ENCODE measurements at places on chromosomes 4 and X.
A peak's percentile ranks its signal among the peaks of the same experiment; 100 is the strongest.

DNA sequence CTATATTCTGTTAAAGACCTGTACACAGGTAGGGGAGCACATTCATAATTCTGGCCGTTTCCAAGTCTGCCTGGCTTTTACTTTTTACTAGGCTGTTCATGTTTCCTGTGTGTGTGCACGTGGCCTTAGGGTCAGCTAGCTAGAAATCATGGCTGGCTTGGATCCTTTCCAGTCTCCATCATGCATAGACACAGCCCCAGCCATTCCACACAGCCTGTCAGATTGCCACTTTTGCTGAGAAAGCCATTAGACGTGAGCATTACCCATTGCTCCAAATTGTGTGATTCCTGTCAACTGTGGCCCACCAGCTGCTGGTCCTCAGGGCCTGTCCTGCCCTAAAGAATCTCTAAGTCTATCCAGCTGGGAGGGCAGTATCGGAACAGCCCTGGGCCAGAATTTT is 11.4 kb upstream of the SORCS2 start:
- DNase-seq = no peak

DNA sequence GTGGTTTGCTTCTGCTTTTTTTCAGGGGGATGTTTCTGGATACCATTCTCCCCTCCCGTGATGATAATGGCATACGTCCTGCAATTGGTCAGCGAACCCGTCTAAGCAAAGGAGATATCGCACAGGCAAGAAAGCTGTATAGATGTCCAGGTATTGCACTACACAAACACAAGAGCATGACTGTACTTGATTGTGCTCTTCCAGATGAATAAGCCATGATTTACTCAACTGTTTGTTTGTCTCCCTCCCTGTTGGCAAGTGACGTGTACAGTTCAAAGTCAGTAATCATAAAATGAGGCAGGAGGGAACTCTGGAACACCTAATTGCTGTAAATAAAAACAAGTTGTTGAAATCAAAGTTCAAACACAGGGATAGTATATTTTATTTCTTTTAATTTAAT is 141.4 kb downstream of the TLL1 start:
- no peak for DNase-seq

- DNase-seq = no peak
Measured at GRCh38 chr4:2925931-2926860, 37.0 kb downstream of the NOP14 start.

DNA sequence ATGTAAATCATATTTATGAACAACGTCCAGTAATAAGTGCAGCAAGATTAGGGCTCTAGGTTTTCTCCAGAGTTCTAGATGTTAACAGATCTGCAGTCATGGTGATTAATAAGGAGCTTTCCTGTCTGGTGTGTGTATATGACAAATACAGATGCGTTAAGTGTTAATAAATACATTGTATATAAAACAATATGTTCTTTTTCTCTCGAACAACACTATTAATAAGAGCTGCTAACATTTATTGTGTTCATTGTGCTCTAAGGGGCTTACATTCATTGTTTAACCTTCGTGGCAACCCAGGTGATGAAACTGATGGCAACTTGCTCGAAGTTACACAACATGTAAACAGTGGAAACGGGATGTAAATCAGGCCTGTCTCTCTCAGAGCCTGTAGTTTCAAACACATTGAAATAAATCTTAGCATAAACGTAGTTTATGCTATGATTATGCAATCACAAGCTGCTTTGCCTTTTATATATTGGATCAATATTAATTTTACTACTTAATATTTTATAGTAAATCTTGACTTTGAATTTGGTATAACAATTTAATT is 547 bp upstream of the CLGN start:
- no peak for DNase-seq

- DNase-seq = no peak
Measured at GRCh38 chrX:134171661-134172587, 65.1 kb upstream of the CCDC160 start.

DNA sequence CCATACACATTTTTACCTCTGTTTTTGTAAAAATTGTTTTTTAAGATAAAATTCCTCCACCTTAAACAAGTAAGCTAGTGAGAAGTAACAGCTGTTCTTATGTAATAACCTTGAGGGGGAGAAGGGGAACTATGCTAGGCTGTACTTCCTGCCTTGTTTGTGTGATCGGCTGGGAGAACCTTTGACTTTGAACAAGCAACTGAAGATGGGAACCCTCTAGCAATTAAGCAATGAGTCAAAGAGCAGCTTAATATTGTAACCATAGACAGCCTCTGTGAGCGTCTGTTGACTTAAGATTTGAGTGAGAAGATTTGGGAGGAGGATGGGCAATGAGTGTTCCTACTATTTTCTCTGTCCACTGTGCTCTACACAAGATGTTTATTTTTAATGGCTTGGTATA is 135.1 kb downstream of the SCLT1 start:
- DNase-seq = no peak

DNA sequence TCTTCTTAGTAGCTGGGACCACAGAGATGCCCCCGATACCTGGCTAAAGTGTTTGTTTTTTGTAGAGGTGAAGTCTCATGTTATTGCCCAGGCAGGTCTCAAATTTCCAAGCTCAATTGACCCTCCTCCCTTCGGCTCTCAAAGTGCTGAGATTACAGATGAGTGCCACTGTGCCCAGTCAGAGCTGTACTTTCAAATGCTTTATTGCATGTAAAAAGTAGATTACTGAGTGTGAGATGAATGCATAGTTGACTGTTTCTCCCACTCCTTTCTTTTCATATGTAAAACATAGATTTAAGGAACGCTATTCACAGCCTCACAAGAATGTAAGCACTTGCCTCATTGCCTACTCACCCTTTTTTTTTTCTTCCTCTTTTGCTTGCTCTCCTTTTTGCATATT is 984.4 kb upstream of the PABPC4L start:
- DNase-seq = no peak

DNA sequence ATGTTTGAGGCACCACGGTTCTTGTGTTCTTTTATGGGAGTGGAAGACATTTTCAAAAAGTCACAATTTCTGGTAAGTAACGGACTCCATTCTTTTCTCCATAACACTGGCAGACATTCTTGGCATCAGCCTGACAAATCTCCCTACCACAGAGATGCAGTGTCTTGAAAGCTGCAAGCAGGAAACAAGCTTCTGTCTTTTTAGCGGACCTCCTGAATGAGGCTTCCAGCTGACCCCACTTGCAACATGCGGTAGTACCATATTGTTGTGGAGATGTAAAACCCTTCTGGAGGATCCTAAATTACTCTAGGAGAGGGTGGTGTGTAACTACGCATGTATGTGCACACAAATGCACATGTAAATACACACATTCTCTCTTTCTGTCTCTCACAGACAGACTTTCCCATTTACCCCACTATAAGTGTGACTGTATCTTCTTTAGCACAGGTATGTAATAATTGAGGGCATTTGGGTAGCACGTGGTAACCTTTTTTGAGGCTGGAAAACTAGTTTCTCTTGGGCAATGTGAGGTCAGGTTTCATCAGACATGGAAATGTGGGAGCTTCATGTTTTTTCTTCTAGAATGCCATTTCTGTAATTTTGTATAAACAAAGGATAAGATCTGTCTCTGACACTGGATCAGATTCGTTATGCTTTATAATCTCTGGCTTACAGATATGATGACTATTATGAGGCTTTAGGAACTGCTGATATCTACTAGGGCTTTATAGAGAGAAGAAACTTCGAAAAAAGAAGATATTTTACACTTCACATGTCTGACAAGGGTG is 130.1 kb downstream of the MGST2 start:
- no peak for DNase-seq

DNA sequence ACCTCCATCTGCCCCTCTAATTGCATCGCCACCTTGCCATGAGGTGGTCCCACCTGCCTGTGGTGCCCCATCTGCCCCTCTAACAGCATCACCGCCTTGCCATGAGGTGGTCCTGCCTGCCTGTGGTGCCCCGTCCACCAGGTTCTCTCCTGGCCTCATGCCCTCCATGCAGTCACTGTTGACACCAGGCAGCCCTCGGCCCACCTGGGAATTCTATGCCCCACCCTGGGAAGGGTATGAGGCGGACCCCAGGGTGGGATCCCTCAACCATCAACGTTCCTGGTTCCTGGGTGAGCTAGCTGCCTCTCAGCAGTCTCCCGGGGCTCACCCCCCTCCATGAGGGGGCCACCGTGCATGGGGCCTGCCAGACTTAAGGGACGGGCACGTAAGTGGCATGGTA is 38.9 kb downstream of the ACOX3 start:
- no peak for DNase-seq

DNA sequence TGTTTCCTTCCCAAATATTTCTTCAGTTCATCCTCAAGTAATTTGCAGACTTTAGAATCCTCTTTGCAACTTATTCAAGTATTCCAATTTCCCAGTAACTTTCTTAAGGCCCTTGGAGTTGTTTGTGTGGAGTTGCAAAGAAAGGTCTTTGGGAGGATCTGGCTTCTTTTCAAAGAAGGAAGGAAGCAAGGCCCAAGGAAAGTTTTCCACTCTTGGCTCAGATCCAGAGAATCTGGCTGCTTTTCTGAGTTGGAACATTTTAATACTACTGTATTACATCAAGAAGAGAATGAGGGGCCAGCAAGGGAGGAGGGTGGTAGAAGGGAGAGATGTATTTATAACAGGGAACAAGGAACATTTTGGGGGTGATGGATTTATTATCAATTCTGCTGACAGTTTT is 10.5 kb downstream of the CDX4 start:
- DNase-seq = no peak

DNA sequence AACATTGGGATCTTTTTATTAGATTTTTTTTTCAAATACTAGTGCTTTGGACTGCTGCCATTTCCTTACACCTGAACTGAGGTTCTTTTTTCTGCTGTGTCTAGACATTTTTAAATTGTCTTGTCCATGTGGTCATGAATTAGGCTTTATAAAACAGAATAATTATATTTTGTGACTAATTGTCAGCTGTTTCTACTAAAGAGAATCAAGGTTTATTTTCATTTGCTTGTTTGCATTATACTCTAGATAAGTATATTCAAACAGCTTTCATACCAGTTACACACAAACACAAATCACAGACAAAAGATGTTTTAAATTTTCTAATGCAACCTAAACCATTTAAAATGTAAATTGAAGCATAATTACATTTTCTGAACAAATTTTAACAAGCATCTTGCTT is 194.7 kb downstream of the GALNTL6 start:
- no peak for DNase-seq

GRCh38 chr4:165715989-165716388 is 157.0 kb upstream of the TLL1 start:
- no peak for DNase-seq

- no peak for DNase-seq
Measured at GRCh38 chr4:6273661-6273990, 4.0 kb downstream of the WFS1 start.

GRCh38 chr4:114497116-114497515 is 101.5 kb upstream of the UGT8 start:
- DNase-seq = no peak

DNA sequence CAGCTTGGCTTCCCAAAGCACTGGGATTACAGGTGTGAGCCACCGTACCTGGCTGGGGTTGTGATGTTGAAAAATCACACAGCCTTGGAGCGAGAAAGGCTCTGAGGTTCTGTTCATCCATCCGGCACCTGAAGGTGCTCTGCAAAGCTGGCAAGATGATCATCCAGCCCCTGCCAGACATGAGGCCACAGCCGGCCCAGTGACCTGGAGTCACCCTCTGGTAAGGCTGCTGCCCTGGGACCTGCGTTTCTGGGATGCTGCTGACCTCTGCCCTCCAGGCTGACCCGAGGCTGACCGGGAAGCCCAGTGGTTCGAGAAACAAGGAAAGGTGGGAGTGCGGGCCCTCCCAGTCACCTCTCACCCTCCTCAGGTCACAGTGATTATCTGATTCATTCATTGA is 13.5 kb upstream of the WFS1 start:
- no peak for DNase-seq

GRCh38 chr4:83569987-83570386 is 34.1 kb downstream of the GPAT3 start:
- no peak for DNase-seq

DNA sequence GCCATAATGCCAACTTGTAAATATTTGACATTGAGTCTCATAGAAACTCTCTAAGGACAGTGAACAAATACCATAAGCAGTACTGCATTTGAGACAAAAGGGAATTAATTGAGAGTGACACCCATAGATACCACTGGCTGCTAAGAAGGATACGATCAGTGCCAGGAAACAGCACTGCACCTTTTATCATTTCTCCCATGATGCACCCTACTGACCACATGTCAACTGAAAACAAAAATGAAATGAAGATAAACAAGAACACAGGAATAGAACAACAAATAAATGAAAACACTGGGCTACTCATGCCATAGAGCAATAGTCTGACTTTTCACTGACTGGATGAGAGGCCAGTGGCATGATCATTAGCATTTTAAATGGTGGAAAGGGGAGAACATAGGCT is 270.8 kb downstream of the MAPK10 start:
- no peak for DNase-seq

DNA sequence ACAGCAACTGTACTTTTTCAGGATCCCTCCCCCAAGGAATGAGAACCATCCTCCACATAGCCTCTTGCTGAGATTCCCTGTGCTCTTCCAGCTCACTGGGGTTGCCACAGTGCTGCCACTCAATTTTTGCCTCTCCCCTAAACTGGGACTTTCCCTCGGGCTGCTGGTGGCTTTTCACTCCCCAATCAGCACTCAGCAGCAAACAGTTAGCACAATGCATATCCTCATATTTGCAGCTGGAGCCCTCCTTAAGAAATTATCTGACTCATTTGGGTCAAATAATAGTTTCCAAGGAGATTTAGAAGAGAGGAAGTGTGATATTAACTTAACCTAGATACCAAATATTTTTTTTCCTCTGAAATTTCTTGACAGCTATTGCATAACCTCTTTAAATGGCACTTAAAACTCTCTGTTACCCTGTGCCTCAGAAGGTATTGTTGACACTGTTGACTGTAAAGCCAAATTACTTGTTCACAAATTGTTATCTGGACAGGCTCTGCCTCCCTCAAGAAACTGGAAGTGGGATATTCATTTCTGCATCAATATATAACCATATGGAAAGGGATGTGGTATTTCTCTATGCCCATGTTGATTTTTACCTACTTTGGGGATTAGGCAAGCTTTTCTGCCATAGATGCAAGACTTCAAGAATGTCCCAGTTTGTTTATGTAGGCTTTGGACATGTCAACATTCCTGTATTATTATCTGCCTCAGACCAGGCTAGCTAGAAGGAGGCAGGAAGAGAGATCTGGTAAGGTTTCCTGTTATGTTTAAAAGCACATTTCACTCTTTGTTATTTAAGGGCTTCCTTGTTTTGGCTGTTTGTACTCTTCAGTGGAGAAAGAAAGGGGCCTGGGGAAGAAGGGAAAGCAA is 58.0 kb downstream of the SEPTIN11 start:
- peak; percentile 5 for DNase-seq

DNA sequence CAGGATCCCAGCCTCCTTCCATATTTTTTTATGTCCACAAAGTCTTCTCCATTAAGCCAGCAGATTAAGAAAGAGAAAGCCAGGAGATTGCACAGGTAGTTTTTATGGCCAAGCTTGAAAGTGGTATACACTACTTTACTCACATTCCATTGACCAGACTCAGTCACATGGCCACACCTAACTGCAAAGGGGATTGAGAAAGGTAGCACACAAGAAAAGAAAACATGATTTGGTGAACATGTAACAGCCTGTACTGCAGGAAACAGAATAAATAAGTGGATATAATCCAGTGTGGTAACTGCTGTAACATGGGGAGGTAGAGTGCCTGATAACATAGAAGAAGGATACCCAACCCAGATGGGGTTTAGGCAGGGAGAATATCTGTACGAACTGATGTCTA is 43.9 kb downstream of the HOPX start:
- no peak for DNase-seq

GRCh38 chrX:109793191-109793590 is 60.1 kb upstream of the ACSL4 start:
- DNase-seq = no peak
